ENCODE measurements at places on chromosomes 5 and 9. TPM values are rescaled to one million over a fixed set of nuclear protein-coding genes. Genes with fewer than 3 reads are reported as not detected.

The NRARP gene
- 50.0 TPM for total RNA-seq

The TEX48 gene
- not detected for total RNA-seq

The PDGFRB gene
- total RNA-seq: 1.0 TPM

The SPATA31D4 gene
- not detected for total RNA-seq

The PCDHA1 gene
- total RNA-seq: not detected

The TRPM6 gene
- total RNA-seq: 0.12 TPM

The GFI1B gene
- not detected for total RNA-seq

The PITX1 gene
- total RNA-seq: 0.42 TPM

The HTR1A gene
- total RNA-seq: not detected

The GRXCR2 gene
- not detected for total RNA-seq

The ANAPC2 gene
- 70.0 TPM for total RNA-seq

The BTNL8 gene
- not detected for total RNA-seq

The LMX1B gene
- total RNA-seq: not detected

The RFK gene
- total RNA-seq: 39.7 TPM

The ORM2 gene
- not detected for total RNA-seq

The PCDHGA7 gene
- 1.5 TPM for total RNA-seq

The KCNV2 gene
- not detected for total RNA-seq

The ROR2 gene
- not detected for total RNA-seq

The DBH gene
- not detected for total RNA-seq

The CSNK1G3 gene
- total RNA-seq: 33.0 TPM

The RETREG1 gene
- total RNA-seq: not detected

The FBP2 gene
- total RNA-seq: not detected

The ZNF354C gene
- total RNA-seq: 4.7 TPM

The PAEP gene
- total RNA-seq: not detected

The ALDH7A1 gene
- total RNA-seq: 103 TPM

The WDR38 gene
- not detected for total RNA-seq

The PCDHGC4 gene
- total RNA-seq: 0.90 TPM

The PCDHB3 gene
- not detected for total RNA-seq

The OLFML2A gene
- total RNA-seq: 1.1 TPM

The PCDHA12 gene
- total RNA-seq: not detected

Data from endothelial cell of umbilical vein (primary cell).